Activated naive CD8-positive, alpha-beta T cell treated with anti-CD3 and anti-CD28 coated beads, Interleukin-2, amount 50 U/mL, for 24 hours (primary cell): ENCODE measurements at places on chromosomes 13 and 19.

- DNase-seq, result no peak
Measured at GRCh38 chr19:18895824-18896341, at the start of gene CERS1. TSS of gene CERS1 (minus strand) at chr19:18896158. CDS start at chr19:18896072, 86 bp downstream.

GRCh38 chr19:44931541-44931940, 10.5 kb upstream of the APOC4 start:
- no peak for DNase-seq

GRCh38 chr19:51002542-51003311, 1.3 kb upstream of the KLK8 start:
- DNase-seq, result peak; percentile 16

DNA sequence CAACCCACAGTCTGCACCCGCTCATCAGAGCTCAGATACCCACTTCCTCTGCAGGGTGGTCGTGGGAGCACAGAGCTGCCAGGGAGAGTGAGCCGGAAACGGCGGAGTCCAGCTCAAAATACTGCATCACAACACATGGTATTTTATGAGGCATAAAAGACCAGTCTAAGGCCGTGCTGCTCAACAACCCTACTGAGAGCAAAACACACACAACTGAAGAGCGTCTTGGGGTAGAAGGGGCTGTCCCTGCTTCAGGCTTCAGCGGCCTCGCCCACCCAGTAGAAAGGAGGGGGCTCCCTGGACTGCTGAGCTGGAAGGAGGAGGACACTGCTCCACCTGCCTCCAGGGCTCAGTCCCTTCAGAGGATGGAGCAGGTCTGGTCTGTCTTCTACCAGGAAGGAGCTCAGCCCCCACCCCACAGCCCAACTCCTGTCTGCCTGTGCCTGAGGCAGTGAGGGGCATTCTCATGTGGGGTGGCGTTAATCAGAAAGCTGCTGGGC, 36.9 kb downstream of the NAXD start:
- DNase-seq, result no peak

DNA sequence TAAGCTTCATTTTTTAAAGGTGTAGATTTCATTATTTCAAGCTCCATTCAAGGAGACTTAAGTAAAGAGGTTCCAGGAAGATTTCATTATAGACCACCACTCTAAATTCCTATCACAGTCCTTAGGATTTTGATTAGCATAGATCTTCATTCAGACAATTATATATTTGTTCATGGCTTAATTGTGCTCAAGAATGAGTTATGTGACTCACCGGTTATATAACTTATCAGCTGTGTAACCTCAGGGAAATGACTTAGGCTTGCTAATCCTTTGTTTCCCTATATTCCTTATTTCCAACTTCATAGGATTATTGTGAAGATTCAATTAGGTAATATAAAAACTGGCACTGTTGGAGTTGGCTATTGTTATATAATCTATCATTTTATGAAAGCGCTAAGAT, 632.8 kb upstream of the SPRY2 start:
- DNase-seq, result no peak

- DNase-seq, result no peak
Measured at GRCh38 chr19:17027535-17027975, 945 bp upstream of the CPAMD8 start.

- DNase-seq, result peak; percentile 80
Measured at GRCh38 chr19:42420055-42420544, 7.1 kb downstream of the LIPE start.

DNA sequence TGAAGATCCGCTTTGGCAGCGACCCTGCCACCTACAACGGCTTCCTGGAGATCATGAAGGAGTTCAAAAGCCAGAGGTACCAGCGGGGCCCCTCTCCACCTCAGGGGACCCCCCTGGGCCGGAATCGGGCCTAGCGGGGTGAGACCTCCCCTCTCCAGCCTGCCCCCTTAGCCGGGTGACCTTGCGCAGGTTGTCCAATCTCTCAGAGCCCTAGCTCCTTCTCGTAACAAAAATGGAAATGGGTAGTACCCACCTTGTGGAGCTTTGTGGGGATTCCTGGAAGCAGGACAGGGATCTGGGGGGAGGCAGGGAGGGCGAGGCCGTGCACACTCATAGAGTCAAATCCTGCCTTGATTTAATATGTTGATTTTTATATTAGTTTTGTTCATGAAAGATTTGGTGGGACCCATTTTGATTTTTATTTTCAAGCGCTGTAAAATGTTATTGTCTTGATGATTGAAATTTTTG, 658 bp downstream of the SIN3B start:
- DNase-seq, result no peak

DNA sequence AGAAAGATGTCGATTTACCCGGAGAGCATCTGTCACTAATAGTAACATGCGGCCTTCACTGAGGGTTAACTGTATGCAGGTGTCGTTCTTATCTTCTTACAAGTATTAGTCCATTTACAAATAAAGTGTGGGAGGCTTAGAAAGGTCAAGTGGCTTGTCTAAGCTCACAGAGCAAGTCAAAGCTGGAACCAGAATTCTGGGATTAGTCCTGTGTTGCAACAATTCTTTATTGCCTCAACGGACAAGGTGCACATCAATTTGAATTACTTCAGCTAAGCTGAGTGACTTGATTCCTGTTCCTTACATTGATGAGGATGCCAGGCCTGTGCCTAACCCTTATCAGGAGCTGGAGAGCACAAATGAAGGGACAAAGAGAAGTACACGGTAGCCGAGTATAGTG, 1193.6 kb downstream of the UQCRFS1 start:
- no peak for DNase-seq

GRCh38 chr19:4906963-4907362, 2.3 kb upstream of the UHRF1 start:
- DNase-seq, result no peak

DNA sequence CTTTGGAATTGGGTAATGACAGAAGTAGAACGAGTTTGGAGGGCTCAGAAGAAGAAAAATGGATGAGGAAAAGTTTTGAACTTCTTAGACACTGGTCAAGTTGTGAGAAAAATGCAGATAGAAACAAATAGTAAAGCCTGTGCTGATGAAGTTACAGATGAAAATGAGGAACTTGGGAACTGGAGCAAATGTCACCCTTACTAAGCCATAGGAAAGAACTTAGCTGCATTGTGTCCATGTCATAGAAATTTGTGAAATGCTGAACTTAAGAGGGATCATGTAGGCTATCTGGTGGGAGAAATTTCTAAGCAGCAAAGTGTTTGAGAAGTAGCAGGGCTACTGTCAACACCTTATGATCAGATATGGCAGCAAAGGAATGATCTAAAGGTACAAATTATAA, 289.2 kb upstream of the PCDH9 start:
- DNase-seq, result no peak

DNA sequence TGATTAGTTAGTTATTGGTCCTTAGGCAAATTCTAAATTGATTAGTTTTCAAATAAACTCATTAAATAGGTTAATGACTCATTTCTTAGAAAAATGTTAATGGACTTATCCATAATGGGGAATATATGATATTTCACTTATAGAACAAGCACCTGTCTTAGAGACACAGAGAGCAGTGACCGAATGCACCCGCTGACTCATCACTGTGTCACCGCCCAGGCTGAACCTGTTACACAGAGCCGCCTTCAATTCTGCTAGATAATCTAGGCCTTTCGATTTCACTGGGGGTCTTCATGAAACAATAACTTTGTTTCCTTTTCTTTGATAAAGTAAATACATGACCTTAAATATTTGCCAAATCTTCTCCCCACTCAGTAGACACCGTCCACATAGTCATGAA, 13.1 kb downstream of the IRS2 start:
- peak; percentile 34 for DNase-seq

GRCh38 chr13:94666065-94666464, 46.3 kb downstream of the SOX21 start:
- DNase-seq, result no peak

DNA sequence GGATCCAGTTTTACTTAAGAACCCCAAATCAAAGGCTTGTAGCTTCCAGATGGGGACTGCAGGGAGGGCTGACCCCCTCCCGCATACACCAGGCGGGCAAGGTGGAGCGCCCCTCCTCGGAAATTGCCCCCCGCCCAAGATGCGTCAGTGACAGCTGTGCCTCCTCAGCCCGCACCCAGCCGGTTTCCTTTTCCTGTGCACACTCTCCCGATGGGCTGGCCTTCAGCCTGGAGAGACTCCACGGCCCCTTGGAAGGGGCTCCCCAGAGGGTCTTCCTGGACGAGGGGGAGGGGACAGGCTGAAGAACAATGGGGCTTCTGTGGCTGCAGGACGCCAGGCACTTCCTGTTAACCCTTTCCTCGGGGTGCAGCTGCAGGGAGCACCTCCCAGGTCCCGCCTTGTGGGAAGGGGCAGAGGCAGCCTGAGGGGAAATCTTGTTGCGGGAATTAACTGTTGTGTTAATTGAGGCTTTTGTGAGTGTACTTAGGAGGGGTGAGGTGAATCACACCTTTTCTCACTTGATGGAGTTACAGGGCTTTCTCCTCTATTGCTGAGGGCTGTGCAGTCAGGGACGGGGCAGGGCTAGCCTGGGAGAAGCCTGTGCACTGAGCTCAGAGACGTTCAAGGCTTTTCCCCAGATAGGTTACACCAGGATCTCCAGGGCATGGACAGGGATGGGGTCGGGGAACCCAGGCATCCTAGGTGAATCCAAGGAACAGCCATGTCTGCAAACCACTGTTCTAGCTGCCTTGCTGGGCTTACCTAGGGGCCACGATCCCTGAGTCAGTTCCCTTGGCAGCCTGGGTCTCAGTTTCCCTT, 14.3 kb downstream of the IER2 start:
- peak; percentile 53 for DNase-seq

GRCh38 chr13:44040070-44040817, 160.5 kb downstream of the LACC1 start:
- DNase-seq, result no peak

GRCh38 chr19:34574704-34575103, 93.1 kb downstream of the WTIP start:
- DNase-seq, result no peak

DNA sequence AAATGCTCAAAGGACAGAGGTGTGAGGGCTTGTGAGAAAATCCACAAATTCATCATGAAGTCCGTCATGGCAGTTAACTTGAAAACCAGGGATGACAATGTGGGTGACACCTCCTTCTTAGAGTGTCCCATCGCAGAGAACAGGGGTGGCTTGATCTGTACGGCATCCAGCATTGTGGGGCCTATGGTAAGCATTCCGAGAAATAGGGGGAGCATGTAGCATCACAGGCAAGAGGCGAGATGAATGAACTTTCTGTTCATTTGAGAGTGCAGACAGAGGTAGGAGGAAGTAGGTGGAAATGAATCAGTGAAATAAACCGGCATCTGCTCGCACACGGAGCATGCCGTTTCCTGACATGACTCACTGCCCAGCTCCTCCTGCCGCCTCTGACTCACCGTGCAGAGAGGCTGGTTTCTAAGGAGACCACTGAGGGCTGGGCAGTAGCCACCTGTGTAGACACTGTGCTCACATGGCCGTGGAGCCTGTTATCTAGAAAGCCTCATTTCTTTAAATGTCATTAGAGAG, 339.0 kb downstream of the RFC3 start:
- peak; percentile 22 for DNase-seq

- DNase-seq, result no peak
Measured at GRCh38 chr13:113502686-113503085, 12.2 kb upstream of the DCUN1D2 start.

GRCh38 chr19:50551034-50551714, 17.1 kb downstream of the LRRC4B start:
- DNase-seq, result no peak

GRCh38 chr19:47848823-47849473, 10.1 kb upstream of the TPRX2 start:
- DNase-seq, result peak; percentile 61

- no peak for DNase-seq
Measured at GRCh38 chr13:106109391-106109791, 426.1 kb downstream of the EFNB2 start.

DNA sequence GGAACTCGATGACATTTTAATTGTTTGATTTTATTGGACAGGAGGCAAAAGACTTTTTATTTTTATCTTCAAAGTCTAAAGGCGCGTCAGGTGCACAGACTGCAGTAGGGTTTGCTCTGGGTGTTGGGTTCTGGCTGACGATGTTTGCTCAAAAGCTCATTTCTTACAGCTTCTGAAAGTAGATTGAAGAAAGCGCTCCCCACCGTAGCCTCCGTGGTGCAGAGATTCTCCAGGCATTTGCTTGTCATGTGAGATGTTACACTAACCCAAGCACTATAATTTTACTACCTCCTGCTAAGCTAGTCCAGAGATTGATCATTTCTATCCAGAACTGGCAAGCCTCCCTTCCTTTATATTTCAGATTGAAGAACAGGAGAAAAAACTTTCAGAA, 14.5 kb upstream of the ATP11A start:
- no peak for DNase-seq

- DNase-seq, result no peak
Measured at GRCh38 chr19:3831601-3832000, 37.2 kb downstream of the ZFR2 start.

DNA sequence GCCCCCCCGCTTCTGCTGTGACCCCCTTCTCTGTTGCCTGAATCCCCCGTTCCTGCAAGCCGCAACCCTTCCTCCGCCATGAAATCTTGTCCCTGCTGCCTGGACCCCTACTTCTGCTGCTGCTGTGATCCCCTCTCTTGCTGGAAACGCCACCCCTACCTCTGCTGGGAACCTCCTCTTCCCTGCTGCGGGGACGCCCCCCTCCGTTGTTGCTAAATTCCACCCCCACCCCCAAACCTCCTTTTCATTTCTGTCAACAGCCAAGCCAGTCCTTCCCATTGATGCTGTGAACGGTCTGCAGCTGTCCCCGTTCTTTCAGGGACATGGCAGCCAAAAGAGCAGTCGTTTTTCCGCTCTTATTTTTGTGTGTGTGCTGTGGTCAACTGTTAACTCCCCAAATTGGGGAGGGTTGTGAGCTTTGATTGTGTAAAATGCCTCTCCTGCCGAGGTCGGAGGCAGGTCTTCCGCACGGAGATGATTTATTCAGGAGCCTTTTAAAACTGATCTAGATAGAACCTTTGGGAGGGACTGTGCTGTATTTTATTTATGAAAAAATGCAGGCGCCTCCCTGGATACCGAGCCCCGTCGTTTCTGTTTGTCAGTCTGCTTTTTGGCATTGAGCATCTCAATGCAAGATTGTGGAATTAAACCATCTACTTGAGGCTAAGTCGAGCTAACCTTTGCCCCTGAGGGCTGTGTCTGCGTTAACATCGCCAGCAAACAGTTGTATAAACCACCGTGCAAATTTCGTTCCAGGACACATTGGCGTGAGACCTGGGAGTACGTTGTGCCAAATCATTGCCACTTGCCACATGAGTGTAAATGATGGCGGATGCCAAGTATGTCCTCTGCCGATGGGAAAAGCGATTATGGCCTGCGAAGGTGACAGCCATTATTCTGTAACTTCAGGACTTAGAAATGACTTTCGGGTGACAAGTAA, 27.9 kb upstream of the NDUFS7 start:
- DNase-seq, result peak; percentile 26

- no peak for DNase-seq
Measured at GRCh38 chr13:95188128-95188527, 113.1 kb downstream of the ABCC4 start.
